ENCODE measurements at places on chromosomes 1 and 21.

DNA sequence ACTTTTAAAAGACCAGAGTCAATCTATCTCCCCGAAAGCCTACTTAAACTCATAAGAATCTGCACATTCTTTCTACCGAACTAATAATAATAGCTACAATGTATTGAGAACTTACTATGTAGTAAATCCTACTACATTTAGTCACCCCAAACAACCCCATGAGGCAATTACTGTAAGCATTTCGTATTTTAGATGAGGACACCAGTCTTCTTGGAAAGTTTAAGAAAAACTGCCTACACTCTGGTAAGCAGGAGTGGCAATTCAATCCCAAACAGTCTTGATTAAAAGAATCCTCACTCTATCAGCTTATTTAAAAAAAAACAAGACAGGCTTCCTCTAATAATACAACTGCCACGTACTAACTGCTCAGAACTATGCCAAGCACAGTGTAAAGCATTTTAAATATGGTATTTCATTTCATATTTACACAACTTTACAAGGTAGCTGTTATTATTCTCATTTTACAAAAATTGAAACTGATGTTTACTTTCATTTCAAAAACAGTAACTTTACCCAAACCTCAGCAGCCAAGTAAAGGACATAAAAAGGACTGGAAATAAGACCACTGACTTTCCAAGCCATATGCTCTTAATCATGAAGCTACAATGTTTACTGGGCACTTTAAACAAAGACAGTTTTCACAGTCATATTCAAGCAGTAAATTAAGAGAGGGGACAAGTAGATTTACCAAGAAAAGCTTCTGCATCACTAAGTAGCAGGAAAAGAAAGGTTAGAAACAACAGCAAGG, 13.9 kb downstream of the ARID4B start:
- DNase-seq, result no peak

DNA sequence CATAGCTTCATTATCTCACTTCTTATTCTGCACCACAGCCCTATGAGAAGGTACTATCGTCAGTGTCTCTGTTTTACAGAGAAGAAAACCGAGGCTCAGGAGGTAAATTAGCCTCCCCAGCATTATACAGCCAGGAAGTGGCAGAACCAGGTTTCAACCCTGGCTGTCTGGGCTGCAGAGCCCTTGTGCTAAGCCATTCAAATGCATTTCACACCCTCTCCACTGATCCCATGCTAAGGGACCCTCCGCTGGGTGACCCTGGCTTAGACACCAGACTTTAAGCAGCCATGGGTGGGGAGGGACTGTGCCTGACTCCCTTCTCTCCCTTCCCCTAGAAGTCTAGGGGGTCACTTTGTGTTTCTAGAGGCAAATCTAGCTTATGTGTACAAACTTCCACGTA, 87.5 kb downstream of the RRAGC start:
- DNase-seq, result no peak

DNA sequence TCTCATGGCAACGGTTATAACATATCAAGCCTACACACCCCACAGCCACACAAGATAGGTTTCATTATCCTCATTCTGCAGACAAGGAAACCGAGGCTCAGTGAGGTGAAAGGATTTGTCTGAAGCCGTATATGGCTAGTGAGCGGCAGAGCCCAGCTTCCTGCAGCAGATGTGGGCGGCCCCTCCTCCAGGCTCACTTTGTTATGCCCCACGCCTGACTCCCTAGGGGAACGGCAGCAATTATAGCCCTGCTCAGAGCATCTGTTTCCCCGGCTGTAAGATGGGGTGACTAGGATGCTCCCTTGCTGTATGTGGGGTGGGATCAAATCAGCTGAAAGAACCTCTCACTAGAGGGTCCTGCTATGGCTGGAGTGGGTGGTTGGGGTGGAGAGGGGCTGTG, 22.1 kb downstream of the GRHL3 start:
- no peak for DNase-seq

DNA sequence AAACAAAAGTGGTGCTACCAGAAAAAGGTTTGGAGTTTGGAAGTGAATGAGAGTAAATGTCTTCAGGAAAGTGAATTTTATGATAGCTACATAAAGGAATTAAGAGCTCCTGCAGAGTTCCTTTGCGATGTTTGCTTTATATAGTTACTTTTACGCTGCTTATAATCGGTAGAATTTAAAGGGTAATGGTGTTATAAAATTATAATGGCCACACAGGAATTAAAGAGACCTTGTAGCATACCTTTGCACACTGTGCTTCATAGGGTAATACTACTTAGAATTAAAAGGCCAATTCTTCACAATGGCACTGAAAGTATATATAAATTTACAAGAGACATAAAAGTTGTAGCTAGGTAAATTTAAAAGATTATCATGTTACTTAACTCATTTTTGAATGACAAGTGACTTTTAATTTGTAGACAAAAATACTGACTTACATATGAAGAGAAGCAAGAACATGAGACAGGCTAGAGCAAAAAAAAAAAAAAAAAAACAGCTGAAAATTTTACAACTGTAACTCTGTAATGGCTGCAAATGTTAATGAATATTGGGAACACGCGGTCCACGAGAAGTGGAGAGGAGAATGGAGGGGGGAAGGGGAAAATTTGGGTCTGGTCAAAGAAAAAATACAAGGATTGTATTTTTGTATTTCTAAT, 65.9 kb upstream of the LBR start:
- no peak for DNase-seq

GRCh38 chr1:30782361-30783255, 25.0 kb upstream of the LAPTM5 start:
- DNase-seq, result peak; percentile 67

DNA sequence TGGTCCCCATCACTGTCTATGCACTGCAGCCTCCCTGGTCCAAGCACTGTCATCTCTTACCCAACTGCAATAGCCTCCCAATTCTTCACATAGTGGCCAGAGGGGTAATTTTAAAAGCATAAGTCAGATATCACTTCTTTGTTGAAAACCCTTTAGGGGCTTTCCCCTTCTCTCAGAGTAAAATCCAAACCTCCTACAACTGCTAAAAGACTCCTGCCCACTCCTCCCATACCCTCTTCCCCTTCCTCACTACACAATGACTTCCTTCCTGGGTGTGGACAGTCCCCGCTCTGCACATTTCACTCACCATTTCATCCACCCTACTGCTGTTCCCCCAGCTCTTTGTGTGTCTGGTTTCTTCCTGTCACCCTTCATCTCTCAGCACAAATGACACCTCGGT, 8.3 kb downstream of the MCOLN2 start:
- DNase-seq, result no peak

DNA sequence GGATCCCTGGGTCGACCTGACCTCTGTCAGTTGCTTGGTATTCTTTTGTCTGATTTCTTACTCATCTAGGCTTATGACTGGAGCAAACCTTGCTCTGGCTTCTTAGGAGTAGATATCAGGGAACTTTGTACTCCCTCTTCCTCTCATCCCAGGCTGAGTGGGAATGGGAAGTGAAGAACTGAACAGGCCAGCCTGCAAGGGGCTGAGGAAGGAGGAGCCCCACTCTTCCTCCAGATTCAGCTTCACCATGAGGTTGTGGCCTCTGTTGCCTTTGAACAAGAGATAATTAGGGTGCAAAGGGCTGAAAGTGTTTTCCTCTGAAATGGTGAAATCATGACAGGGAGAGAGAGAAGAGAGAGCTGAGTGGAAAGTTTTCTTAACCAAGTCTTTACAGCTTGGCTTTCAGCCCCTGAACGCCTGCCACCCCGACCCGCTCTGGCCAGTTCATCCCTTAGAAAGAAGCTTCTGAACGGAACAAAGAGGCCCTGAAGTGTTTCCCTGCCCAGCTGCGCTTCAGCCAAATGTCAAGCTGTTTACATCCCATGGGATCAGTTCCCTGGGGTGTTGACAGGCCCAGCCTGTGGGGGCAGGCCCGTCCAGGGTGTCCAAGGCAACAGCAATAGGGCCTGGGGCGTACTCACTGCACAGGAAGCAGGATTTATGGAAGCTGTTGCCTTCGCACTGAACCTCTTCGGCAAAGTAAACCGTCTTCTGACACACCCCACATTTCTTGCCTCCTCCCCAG, 11.2 kb downstream of the CSRP1 start:
- DNase-seq, result no peak

DNA sequence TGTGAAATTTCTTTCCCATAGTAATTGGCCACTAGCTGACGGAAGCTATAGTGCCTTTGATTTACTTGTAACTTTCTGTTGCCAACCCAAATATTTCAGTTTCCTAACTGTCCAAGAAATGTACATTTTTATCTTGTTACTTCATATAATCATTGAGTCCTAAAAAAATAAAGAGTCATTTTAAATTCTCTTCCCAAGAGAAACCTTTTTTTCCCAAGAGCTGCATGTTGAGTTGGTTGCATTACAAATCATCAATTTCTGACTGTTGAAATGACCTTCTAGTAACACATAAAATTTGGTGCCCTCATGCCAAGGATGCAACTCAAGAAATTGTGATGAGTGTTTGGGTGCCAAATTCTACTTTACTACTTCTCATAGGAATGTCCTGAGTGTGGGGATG, 61.0 kb downstream of the HMCN1 start:
- no peak for DNase-seq

DNA sequence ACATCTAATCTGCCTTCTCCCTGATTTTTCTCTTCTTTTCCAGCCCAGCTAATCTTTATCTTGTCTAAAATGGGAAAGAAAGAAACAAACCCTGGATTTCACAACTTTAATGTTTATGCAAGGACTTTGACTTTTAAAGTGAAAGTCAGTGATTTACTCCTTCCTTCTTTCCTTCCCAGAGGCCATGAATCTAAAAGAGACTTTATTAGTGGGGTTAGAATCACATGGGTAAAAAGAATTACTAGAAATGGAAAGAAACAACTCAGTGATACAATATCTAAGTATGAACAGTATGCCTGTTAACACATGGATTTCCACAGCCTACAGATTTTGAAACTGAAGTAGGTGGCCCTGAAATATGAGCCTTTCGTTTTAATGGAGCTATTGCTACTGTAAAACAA, 59.8 kb upstream of the KCNK2 start:
- DNase-seq, result no peak

DNA sequence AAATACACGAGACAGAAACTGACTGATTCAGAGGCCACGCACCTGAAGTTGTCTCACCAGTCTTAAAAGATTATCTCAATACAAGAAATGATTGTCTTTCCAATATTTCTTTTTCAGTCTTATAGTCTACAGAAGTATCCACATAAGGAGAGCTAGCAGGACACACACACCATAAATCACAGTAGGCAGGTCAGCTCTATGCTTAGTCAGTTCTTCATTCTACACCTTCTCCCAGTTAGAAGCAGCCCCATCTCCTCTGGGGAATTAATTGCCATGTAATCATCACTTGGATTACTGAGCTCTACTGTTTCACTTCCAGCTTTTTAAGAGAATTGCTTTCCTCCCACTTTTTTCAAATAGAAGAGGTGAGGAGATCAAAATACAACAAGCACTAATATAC, 59.6 kb downstream of the SMYD3 start:
- DNase-seq, result no peak

DNA sequence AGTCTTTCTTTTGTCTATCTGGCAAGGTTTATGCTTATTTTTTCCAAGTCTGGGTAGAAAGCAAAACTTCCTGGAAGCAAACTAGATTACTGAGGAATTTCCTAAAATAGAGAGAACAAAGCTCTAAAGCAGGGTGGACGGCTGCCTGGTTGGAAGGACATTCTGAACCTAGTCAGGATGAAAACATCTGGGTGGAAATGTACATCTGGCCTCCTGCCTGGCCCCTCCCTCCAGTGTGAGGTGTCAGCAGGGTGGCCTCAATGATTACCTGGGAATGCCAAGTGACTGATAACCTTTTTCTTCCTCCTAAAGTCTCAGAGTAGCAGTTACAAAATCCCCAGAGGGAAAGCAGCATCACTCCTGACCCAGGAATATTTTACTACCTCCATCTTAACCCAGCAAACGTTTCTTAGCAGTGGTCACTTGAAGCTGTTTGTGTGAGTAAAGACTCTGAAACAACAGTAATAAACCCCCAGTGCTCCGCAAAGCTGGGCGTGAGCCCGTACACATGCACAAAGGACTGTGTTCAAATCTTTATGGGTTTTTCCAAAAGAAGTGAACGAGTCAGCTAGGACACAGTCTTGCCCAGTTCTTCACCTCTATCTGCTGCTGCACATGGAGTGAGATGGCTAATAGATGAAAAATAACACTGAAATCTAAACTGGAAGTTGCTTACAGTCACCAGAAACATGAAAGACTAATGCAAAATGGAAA, 18.9 kb downstream of the ANGPTL7 start:
- no peak for DNase-seq

GRCh38 chr1:30051777-30052176, 671.6 kb downstream of the MATN1 start:
- no peak for DNase-seq

DNA sequence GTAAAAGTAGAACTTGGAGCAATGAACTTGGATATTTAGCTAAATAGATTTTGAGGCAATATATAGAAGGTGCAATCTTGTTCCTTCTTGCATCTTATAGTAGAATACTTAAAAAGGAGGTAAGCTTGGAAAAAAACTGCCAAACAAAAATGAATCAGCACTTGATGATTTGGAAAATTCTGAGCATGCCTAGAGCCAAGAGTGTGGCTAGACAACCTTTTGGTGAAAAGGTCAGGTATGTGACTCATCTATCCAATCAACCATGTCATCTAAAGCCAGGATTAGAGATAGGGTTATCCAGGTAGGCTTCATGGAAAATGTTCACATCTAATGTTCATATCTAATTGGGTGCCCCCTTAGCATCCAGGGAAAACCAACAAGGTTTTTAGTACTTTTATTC, 515.0 kb downstream of the COL11A1 start:
- DNase-seq, result no peak

DNA sequence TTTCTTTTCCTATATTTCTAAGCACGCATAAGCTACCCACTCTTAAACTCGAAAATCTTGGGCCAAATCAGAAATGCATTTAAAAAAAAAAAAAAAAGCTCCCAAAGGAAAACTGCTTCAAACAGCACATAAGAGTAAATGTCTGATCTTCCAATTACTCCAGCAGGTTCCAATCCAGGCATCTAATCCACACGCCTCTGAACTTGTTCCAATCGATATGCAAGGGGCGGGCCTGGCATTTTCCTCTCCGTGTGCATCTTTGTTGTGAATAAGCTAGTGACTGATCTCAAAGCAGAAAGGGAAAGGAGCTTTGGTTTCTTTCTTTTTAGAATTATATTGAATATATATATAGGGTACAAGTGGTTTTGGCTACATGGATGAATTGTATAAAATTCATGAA, 365.5 kb downstream of the PRDM2 start:
- no peak for DNase-seq

DNA sequence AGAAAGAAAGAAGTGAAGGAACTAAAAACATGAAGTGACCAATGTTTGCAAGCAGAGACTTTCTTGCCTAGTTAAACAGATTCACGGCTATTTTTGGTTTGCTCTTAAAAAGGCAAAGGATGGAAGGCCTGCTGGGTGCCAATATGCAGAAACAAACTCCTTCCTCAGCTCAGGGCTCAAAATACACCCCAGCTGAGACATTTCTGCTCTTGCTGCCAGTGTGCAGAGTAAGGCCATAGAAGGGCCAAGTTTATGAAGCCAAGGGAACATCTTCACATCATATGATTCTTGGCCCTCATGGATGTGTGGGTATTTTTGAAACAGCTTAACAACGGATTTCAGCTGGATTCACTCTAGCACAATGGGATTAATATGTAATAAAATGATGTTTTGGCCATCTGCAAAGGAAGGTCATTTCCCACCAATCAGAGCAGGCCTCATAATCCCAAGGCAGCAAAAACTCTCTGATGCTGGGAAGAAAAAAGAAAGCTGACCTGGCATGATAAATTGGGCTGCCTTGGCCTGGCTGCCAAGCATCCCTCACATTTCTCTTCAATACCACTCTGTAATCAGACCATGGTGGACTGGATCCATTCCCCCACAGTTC, 70.7 kb downstream of the CAPZB start:
- DNase-seq, result no peak

GRCh38 chr21:19420565-19420964, 1017.0 kb upstream of the TMPRSS15 start:
- no peak for DNase-seq
